Activated CD8-positive, alpha-beta T cell treated with anti-CD3 and anti-CD28 coated beads for 36 hours (primary cell): ENCODE measurements at places on chromosomes 7 and 10.

DNA sequence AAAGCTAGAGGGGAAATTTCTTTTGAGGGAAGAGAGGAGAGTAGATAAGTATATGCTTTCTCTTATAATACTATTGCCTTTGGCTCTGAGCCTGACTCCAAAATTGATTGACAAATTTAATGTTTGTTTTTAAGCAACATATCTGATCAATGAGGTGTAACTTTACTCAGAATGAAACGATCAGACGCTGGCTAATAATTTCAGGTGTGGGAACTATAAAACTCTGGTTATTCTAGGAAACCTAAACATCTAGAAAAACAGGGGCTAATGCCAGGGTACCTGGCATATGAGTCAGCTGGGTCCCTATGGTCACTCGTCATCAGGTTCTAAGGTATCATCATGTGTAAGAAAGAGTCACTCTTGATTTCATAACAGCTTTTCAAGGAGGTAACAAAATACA, 139.7 kb downstream of the ATE1 start:
- DNase-seq, result no peak

GRCh38 chr10:89171996-89172395, 35.1 kb downstream of the CH25H start:
- no peak for DNase-seq

- DNase-seq, result no peak
Measured at GRCh38 chr10:52249850-52250395, 64.2 kb upstream of the DKK1 start.

DNA sequence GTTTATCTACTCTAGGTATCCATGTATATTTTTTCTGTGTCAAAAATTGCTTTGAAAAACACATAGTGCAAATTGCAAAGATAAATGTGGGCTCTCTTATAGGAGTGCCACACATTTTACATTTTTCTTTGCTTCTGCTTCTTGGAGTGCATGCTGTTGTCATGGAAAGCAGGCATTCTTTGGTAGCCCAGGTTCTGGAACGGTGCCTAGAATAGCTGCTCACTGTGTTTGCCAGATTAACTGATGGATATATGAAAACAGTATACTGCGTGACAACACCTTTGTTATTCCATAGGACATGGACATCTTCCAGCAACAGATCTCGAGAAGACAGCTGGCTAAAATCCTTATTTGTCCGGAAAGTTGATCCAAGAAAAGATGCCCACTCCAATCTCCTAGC, 13.4 kb downstream of the NIPSNAP2 start:
- no peak for DNase-seq

- DNase-seq, result peak; percentile 20
Measured at GRCh38 chr7:142866361-142867096, 11.7 kb downstream of the EPHB6 start.

DNA sequence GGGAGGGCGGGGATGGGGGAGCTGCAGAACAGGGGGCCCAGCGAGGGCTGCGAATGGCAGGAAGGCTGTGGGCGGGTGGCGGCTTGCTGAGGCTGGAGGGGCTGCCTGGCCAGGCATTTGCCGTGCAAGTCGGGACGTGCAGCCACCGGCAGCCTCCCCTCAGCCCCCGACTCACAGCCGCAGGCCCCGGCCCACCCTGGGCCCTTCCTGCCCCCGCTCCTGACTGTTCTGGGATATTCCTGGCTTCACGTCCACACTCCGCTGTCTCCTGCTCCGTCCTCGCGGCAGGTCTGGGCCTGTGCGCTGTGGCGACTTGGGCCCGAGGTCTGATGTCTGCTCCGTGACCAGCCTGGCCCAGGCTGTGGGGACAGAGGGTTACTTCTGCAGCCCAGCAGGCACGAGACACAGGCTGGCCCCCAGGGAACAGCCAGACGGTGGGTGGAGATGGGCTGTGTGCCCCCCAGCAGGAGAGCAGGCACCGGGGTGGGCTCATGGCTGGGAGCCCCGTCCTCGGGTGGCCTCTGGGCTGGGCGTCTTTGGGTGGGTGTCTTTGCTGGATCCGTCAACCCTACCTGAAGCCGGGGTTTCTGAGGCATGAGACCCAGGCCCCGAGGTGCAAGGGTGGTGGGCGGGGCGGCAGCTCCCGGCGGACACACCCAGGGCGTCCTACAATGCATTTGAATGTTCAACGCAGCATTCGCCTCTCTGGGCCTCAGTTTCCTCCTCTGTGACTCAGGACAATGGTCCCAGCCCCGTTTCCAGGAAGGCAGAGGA, 86.5 kb downstream of the FOXL3 start:
- DNase-seq, result peak; percentile 7

- no peak for DNase-seq
Measured at GRCh38 chr7:16615228-16615627, 30.3 kb downstream of the ANKMY2 start.

GRCh38 chr7:8037151-8037550, 68.6 kb downstream of the GLCCI1 start:
- no peak for DNase-seq

DNA sequence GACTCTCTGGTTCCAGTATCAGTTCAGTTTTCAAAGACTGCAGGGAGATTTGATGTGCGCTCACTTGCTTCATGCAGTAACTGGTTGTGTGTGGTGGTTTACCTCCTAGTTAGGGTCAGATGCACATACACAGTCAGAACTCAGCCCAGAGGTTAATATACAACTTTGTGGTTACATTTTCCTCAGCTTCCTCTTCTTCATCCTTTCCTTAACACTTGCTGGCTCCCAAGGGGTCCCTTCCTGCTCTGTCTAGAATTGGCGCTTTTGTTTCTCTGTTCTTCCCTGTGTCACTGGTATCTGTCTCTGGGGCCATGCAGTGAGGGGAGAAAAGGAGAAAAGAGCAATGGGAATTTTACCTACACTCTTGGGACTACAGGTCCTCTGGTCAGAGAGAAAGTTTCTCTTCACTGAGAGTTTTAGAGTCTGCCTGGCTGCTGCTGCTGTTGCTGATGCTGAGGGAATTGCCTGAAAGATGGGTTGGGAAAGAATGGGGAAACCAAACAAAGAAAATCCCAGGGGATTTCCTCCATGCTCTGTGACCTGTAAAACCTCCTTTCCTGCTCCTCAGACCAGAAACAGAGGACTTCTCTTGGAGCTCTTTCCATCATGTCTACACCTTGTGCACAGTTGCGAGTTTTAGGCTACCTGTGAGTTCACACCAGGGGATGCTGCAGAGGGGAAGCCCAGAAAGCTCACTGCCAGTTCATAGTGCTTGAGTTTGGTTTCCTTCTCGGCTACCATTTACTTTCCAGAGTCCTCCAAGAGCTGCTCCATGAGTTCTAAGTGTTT, 74.6 kb downstream of the WDFY4 start:
- no peak for DNase-seq

- no peak for DNase-seq
Measured at GRCh38 chr10:113713640-113713982, 33.9 kb downstream of the CASP7 start.

DNA sequence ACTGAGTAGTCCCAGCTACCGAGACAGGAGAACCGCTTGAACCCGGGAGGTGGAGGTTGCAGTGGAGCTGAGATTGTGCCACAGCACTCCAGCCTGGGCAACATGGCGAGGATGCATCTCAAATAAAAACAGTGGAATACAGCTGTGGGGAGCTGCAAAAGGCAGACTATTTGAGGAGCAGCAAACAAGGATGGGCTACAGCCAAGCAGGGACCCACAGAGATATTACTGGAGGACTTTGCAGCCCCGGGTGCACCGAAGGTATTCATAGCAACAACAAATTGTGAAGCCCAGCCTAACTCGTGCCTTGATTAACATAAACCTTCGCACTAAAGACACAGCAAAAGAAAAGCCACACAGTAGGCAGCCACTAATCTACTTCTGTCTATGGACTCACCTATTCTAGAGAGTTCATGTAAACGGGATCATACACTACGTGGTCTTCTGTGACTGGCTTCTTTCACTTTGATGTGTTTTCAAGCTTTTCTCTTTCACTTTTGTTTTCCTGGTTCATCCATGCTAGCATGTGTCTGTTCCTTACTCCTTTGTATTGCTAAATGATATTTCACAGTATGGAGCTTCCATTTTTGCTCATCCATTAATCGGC, 34.0 kb downstream of the PODXL start:
- no peak for DNase-seq

- DNase-seq, result no peak
Measured at GRCh38 chr10:77139252-77140160, 498.1 kb downstream of the KCNMA1 start.

DNA sequence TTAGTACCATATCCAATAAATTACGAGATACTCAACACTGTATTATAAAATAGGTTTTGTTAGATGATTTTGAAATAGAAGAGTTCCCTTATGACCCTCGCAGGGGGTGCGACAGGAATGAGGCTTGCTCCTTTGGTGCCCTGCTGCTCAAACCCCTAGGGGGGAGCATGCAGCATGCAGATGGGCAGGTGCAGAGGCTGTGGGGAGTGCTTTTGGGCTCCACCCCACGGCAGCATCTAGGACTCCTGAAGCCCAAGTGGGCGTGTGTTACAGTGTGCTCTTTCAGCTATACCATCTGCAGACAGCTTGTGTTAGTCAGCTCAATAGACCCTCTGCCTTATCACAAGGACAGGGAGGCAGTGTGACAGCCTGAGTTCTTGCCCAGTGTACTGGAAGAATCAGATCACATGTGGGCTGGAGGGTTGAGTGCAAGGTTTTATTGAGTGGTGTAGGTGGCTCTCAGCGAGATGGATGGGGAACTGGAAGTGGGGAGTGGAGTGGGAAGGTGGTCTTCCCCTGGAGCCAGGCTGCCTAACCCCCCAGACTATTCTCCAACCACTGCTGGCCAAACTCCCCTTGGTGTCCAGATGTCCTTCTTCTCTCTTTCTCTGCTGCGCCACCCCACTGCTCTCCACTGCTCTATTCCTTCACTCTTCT, 3.1 kb upstream of the MRC1 start:
- peak; percentile 75 for DNase-seq

DNA sequence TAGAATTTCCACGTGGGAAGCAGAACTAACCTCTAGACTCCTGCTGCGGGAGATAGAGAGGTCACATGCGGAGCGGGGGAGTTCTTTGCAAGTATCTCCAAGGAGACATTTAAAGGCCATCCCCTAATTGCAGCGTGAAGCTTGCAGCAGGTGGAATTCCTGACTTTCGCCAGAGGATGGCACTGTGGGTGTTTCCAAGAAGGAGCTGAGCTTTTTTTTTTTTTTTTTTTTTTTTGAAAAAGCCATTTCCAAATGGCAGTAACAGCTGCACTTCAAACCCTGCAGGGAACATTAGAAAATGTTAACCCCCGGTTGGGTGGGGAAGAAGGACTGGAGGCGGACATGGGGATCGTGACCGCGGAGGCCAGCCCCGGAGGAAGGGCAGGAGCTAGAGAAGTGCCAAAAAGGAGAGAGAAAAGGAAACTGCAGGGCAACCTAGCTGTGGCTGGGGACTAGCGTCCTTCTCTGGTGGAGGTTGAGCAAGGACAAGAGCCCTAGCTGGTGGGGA, 487.7 kb downstream of the TYW1 start:
- peak; percentile 32 for DNase-seq

DNA sequence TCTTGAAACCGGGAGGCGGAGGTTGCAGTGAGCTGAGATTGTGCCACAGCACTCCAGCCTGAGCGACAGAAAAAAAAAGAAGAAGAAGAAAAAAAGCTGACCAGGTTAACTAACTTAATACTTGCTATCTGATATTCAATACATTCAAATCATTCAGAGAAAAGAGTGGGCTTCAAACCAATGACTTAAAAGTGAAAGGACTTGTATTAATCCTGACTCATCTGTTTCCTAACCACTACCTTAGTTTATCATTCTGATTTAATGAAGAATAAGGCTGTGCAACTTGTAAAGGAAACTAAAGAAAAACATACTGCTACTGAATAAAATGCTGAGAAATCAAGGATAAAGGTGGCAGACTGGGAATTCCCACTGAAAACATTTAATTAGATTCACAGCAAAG, 128.4 kb downstream of the NRBF2 start:
- no peak for DNase-seq
